ENCODE measurements at places on chromosomes 3 and 15. TPM values are rescaled to one million over a fixed set of nuclear protein-coding genes. Genes with fewer than 3 reads are reported as not detected.

The IL17RD gene
- 47.5 TPM for total RNA-seq

The PTPN9 gene
- 22.9 TPM for total RNA-seq

The ADCY5 gene
- 22.1 TPM for total RNA-seq

The GMNC gene
- total RNA-seq: 0.49 TPM

The SPATA12 gene
- not detected for total RNA-seq

The DZIP1L gene
- total RNA-seq: 4.9 TPM

The AGBL1 gene
- total RNA-seq: 0.98 TPM

The IMPG2 gene
- 1.7 TPM for total RNA-seq

The CAMK1 gene
- total RNA-seq: 39.8 TPM

The P2RY14 gene
- 0.74 TPM for total RNA-seq

The FAM43A gene
- total RNA-seq: 2.5 TPM

The ITGA11 gene
- 1.5 TPM for total RNA-seq

The KPNA4 gene
- total RNA-seq: 29.0 TPM

The STARD9 gene
- 7.9 TPM for total RNA-seq

Measured in temporal lobe (tissue), 4 donors.